Esophagus squamous epithelium (tissue), 5 donors: ENCODE measurements at places on chromosomes 11 and 22.

- no peak for DNase-seq
These were observed 9.7 kb upstream of the GCAT start for GRCh38 chr22:37797874-37798500.

GRCh38 chr22:46240907-46241306, 9.2 kb downstream of the CDPF1 start:
- no peak for DNase-seq

- DNase-seq: no peak
These were observed 26.6 kb downstream of the SC5D start for GRCh38 chr11:121318848-121319834.

DNA sequence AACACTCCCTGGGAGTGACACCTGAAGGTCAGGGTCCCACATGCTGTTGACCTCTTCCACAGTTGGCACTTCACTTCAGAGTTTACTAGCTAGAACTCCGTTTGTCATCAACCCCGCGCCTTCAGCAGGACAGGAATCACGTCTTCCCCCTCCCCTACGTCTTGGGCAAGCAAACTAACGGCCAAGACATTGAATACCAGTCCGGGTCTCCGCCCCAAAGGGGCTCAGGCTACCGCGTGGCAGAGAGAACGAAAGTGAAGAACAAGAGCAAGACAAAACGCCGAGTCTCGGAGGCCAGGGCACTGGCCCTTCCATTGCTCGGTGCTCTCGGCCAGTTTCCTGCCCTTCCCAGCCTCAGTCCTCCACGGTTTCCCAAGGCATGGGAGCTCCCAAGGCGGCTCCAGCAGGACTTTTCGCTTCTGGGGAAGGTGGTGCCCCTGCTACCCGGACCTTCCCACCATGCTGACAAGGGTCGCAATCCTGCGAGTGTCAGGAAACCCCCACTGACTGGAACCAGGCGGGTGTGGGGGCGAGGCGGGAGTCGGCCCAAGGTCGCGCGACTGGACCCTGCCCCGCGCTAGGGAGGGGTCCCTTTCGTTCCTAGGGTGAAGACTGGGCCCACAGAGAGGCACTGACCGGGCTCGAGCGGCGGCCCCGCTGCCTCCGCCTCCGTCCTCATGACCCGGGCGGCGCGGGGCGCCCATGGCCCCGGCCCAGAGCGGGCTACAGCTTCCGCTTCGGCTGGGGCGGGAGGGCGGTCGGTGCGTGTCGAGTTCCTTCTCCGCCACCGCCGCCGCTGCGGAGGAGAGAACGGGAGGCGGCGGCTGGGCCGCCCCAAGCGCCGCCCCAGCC, at the start of gene GUCD1:
TSS of gene GUCD1 (minus strand) at position 826 of the 852 bp plus-strand sequence. CDS start at position 679, 147 bp downstream.
- DNase-seq: no peak
